ENCODE measurements at places on chromosomes 7 and 10.

DNA sequence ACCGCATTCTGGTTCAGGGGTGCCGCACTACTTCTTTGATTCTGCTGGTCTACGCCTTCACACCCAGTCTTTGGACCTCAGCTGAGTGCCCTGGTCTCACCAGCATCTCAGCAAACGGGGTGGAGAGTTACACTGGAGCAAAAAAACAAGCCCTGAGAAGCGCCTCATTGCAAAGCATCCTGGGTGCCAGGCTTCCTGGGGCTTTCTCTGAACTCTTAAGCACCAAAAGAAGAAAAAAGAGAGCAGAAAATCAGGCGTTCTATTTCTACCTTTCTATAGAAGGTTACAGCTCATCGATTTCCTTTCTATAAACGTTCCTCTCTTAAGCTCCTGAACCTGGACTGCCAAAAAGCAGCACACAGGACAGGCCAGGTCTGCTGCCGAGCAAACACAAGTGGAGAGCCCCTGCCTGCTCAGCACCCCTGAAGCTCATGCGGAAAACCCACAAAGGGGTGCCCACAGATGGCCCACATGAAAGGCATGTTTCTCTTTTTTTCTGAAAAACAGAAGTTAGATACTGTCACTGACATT lies 217.9 kb downstream of the SFMBT2 start:
- DNase-seq: no peak

DNA sequence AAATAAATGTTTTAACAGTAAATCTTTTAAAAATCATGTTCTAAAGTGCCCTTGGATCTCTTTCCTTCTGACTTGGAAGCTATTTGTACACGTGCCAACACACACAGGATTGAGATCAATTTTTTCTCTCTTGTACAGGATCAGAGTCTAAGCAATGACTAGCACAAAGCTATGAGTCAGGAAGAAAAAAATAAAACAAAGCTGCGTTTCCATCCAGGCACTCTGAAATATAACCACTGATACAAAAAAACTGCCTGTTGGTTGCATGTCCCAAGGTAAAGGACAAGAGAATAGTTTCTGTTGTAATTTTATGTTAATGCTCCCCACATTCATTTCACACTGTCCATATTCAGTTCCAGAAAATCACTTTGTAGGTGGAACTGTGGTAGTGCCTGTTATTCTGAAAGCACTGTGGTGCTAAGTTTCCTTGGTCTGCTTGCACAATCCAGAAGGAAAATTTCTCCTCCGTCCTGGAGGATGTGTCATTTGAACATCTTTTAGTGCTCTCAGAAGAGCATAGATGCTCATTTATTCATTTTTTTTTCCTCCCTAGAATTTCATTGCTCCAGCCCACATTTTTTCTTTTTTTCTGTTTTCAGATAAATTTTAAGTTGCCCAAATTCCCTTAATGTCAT lies 113.4 kb downstream of the PLXDC2 start:
- DNase-seq: no peak

DNA sequence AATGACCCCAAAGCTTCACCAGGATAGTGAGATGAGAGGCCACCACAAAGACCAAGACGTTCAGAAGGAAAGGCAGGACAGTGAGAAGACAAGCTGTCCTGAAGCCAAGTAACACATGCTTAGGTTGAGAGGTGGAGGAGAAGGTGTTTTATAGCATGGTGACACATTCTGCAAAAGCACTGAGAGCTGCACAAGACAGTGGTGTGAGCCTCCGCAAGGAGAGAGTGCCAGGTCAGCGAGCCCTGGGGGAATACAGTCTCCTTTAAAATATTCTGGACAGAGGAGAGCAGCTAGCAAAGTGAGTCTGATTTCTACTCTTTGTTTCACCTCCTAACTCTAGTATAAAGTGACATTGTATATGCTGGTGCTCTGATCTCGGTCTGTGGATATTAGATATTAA lies 68.0 kb upstream of the VKORC1L1 start:
- no peak for DNase-seq

DNA sequence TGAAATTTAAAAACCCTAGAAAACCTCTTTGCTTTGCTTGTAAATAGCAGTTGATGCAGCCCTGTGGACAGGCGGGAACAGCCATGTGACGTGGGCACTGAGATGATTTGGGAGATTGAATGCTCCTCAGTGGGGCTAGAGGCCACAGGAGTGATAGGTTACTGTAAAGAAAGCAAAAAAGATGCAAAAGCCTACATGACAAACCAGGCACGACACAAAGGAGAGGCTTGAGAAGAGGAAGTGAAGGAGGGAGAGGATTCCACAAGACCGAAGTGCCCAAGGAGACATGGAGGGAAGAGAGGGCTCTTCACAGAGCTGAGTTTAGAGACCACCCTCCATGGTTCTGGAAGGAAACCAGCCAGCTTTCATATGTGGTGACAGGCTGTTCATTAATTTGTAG lies 25.7 kb downstream of the IKZF1 start:
- DNase-seq: no peak

GRCh38 chr10:73650537-73651331 lies 5.1 kb downstream of the SYNPO2L start:
- DNase-seq: no peak

DNA sequence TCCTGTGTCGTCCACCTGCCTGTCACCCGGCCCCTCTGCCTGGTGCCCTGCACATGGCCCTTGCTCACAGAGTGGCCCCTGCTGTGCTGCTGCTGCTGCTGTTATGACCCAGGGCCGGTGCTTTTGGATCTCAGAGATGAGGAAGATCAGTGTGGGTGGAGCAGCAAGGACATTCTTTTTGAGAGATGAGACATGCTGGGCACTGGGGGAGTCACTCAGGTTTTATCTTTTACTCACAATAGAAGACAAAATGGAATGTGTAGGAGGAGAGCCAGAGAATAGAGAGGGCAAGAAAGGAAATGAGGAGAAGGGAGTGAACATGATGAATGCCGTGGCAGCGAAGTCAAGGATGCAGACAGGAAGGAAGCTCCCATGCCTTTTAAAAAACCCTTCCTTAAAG lies 611.5 kb upstream of the DPP6 start:
- DNase-seq: no peak

DNA sequence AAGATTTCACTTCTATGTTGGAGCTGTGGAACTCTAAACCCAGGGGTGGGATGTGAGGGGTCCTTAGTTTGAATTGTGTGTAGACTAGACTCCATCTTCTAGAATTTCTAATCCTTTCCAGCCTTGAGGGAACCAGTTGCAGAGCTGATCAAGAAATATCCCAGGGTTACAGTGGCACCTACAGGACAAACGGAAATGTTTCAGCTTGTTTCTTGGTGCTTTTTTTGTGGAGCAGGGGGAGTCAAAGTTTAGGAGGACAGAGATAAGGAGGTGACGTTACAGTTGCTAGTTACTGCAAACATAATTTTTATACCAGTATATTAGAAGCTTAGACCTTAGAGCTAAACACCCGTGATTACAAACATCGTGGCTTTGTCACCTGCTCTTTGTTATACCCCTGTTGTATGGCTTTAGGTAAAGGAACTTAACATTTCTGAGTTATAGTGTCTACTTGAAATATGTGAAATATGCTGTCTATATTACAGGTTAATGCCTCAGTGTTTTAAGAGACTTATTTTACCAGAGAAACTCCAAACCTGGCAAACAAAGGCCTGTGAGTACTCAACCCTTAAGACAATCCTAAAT lies 84.5 kb upstream of the DYNC1I1 start:
- DNase-seq: peak; percentile 42

GRCh38 chr10:125158601-125159485 lies 1.5 kb downstream of the CTBP2 start:
- DNase-seq: no peak

- no peak for DNase-seq
Observed at GRCh38 chr7:128030263-128030653, 979 bp downstream of the LRRC4 start.

DNA sequence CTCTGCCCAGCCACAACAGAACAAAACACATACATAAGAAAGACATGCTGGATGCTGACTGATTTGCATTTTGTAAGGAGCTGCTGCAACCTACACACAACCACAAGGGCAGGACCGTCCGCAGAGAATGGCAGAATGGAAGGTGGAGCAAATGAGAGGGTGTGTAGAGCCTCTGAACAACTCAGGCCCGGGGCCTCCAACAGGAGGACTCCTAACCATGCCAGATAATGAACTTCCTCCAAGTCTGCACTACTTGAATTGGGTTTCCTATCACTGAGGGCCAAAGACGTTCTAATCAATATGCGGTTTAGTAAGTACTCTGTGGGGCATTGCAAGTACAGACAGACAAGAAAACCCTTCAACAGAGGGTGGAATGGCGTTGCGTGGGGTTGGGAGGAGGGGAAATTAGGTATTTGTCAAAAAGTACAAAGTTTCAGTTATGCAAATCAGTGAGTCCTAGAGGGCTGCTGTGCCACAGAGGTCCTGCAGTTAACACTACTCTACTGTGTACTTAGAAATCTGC lies 14.6 kb downstream of the VOPP1 start:
- DNase-seq: no peak

DNA sequence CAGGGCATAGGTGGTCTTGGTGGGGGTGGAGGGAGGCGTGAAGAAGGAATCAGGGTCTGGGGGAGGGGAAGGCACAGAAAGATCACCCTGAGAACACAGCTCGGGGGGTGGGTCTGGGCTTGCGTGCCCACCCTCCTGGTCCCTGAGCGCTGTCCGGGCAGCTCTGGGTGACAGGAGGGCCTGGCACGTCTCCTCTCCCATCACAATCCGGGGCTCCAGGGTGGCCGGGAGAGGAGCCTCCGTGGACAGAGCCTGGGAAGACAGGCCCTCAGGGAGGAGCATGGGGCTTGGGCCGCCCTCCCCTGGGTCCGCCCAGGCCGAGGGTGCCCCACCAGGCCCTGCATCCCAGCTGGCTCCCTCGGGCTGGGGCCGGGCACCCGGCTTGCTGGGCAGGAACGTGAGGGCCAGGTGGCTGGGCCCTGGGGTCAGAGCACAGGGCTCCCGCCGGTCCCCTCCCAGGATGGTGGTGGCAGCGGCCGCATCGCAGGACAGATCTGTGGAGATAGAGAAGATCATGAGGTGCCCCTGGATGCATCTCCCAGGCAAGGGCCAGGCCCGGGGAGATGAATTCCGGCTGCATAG lies 3.1 kb downstream of the NACAD start:
- DNase-seq: no peak

DNA sequence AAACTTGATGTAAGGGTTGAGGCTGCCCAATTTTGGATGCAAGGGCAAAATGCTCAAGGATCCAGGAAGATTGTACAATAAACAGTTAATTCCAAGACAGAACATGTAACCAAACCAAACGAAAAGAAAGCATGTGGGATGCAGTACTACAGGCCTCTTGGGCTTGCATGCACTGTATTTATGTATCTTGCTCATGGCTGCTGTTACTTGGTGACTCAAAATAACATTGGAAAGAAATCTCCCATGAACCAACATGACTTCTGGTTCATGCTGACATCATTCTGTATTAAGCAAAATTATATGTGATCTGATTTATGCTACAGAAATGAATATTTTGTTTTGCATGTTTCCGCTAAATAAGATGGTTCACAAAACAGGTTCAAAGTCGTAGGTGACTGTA lies 65.9 kb upstream of the FZD1 start:
- no peak for DNase-seq

DNA sequence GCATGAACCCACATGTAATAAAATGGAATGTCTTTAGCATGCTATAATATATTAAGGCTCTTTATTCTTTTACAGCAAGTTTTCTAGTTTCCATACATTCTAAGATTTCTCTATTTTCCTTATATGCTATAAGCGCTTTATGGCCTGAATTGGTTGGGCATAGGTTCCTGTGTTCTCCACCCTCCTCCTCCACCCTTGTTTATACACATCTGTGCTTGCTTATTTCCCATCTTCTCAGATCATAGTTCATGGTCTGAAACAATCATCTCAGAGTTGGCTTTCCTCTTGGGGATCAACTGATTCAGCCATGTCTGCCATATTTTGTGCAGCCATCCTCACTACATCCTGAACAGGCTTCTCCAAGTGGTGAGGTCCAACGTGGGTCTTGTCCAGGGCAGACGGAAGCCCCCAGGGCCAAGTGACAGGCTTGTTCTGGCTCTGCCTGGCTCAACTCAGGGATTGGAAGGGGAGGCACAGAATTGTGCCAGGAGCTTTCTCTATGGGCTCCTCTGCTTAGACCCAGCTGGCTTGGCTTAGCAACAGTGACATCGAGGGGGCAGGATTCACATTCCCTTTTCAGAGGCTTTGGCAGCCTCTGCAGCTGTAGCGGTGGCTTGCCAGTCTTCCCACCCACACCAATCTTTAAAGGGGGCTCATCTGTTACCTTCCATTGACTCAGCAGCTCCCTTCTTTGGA lies 327.3 kb downstream of the PTEN start:
- DNase-seq: no peak

GRCh38 chr7:129170441-129171021 lies 17.9 kb upstream of the SMO start:
- no peak for DNase-seq

DNA sequence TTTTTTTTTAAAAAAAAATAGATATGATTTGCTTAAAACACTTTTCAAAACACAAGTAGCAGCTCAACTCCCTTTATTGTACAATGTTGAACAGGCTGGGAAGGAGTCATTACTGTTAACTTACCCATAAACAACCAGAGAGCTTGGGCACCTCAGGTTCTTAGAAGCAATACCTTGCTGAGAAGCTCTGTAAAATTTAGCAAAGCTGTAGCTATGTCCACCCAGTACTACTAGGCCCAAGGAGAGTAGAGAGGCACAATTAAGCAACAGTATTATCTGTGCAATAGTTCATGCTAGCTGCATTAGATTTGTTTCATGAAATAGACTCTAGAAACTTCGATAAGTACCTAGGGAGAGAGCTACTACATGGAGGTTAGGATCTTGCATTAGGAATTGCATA lies 32.0 kb downstream of the SEMA3A start:
- DNase-seq: no peak

DNA sequence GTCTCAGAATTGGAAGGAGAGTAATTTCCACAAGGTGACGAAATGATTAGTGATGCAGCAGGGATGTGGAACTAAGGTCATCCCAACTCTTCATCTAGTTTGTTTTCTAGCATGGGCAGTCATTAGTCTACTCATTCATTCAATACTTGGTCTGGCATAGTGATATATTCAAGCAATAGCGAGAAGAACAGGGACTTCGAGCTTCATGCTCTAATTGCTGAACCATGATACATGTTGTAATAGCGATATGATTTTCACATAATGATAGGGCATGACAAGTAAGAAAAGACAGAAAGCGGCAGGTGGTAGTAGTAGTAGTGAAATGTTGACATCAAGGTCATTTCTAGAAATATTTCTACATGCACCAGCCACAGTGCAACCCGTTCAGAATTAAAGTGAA lies 652.1 kb downstream of the PHTF2 start:
- DNase-seq: no peak

DNA sequence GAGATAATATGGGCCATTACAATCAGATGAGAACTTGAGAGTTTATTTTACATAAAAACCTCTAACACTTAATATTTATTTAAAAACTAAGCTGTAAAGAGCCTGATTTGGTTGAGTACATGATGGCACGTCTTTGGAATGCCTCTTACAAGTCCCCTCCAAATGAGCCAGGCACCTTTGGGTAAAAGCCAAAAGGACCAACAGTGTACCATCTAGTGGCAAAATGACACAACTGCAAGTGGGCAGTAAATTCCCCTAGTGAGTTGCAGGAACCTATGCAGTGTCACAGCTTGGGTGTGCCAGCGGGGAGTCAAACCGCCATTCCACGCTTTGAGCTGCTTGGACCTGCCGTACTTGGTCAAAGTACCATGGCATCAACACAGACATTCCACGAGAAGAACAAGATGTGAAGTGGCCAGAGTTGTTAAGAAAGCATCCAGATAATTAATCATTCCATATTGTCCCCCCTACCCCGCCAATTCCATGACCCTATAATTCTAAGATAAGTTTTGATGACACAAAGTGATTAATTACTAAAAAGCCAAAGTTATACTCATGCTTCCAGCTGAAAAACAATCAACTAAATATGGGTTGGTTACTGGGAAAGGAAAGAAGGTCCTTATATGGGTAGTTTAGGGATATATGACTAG lies 115.2 kb downstream of the SORBS1 start:
- DNase-seq: peak; percentile 56

Measured in NCI-H1436 (cell line).